ENCODE measurements at places on chromosomes 4 and X. TPM values are rescaled to one million over a fixed set of nuclear protein-coding genes. Genes with fewer than 3 reads are reported as not detected.

Gene CT47C1
- not detected for total RNA-seq

Gene FMR1NB
- not detected for total RNA-seq

Gene MGAT4D
- total RNA-seq, result not detected

Gene ATOH1
- 0.36 TPM for total RNA-seq

Gene UGT2B15
- 2.0 TPM for total RNA-seq

Gene DGKK
- 0.98 TPM for total RNA-seq

- no peaks in the 10 kb centered on the region for H3K36me3 ChIP-seq
- H3K4me3 ChIP-seq, result no peak overlapping the region
- no peaks in the 10 kb centered on the region for H3K27me3 ChIP-seq
- H3K27ac ChIP-seq, result no peak overlapping the region
These were observed 492.1 kb downstream of the PCDH10 start for GRCh38 chr4:133641191-133641590.

DNA sequence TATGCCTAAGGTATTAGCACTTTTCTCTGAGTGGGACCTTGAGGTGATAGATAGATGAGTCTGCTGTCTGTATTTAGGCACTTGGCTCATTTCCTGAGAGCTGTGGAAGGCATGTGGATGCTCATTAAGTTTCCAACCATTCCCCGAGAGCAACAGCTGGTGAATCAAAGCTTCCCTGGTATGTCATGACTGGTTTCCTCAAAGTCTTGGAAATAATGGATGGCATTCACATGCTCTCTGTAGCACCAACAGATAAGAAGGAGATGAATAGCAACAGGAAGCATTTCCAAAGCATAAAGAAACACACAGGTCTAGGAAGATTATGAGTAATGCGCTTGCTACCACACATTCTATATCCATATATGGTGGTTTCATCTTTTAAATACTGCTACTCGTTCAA is 118.3 kb upstream of the ETNPPL start:
- no peak for DNase-seq
- no peaks in the 10 kb centered on the region for H3K36me3 ChIP-seq
- peaks cover 19% of the 10 kb centered on the region for H3K4me1 ChIP-seq
- no peak overlapping the region for H3K27ac ChIP-seq

DNA sequence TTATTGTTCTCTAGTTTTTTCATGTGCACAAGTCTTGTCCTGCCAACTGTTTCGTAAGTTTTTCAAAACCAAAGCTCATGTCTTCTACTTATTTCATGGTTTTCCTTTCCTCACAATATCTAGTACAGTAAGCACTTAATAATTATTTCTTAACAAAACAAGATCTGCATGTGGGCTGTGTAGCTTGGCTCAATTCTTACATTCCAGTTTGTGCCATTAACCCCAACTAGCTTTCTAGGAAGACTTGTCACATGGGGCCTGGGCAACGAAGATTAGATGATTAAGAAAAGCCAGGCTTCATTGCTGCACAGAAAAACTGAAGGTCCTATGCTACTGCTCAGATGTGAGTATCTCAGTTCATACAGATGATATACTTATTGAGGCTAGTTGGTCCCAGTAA is 155.3 kb upstream of the TEX13A start:
- H3K4me1 ChIP-seq, result no peaks in the 10 kb centered on the region
- DNase-seq, result no peak
- no peak overlapping the region for H3K4me3 ChIP-seq
- no peaks in the 10 kb centered on the region for H3K27me3 ChIP-seq

DNA sequence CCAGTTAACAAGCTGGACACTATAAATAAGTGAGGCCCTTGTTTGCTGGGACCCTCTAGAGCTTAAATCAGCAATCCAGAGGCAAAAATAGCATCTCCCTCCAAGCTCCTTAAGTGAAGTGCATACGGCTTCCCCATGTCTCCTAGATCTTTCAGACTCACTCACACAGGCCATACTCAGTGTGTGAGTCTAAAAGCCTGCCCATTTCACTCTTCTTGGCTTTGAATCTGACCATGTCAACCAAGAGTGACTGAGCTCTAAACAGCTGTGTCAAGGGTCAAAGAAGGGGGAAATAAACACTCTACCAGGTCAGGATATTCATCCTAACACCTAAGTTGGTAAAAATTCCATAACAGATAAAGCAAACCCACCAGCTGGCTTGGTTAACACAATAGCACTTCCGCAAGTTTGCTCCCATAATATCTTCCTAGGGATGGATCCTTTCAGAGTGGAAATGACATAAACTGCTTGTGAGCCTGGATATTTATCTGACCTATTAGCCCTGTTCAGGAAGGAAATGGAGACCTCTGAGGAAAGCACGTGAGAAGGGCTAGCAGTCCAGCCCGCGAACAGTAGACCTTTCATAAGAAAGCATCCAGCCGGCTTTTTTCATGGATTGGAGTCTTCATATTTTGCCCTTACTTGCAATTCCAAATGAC is 65.6 kb downstream of the MID1 start:
- peaks cover 4% of the 10 kb centered on the region for H3K4me1 ChIP-seq
- no peak overlapping the region for H3K27ac ChIP-seq
- peaks cover 3% of the 10 kb centered on the region for H3K36me3 ChIP-seq
- H3K4me3 ChIP-seq, result no peak overlapping the region

GRCh38 chrX:2500803-2501558 is at the start of the genes DHRSX and ZBED1:
Gene DHRSX (minus strand): TSS chrX:2500976. CDS start chrX:2500925, 51 bp downstream.
Gene ZBED1 (minus strand): TSS chrX:2500976. CDS start chrX:2490719, 10,257 bp downstream.
- H3K36me3 ChIP-seq, result peaks cover 4% of the 10 kb centered on the region
- peak within 1 kb of the TSS; percentile 79 for H3K4me3 ChIP-seq
- no peaks in the 10 kb centered on the region for H3K27me3 ChIP-seq

DNA sequence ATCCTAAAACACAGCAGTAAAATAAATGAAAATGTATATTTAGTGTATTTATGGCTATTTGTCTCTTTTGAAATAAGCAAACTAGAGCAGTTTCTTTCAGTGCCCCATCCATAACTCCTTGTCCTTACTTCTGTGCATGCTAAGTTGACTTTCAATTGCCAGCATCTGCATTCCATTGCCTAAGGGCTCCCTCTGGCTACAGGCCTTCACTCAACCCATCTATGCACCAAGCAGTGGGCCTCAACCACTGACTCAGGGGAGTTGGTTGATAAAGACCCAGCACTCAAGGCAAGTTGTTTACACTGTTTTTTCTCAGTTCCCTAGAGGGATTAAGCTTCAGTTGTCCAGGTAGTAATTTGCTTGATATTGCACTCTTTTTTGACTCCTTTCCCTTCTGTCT is 265.7 kb downstream of the IQCM start:
- H3K36me3 ChIP-seq, result no peaks in the 10 kb centered on the region
- no peak for DNase-seq
- H3K27ac ChIP-seq, result no peak overlapping the region
- H3K27me3 ChIP-seq, result no peaks in the 10 kb centered on the region
- no peaks in the 10 kb centered on the region for H3K4me1 ChIP-seq

GRCh38 chrX:16826207-16826606 is 39.9 kb downstream of the TXLNG start:
- DNase-seq, result no peak
- H3K4me1 ChIP-seq, result peaks cover 9% of the 10 kb centered on the region
- H3K36me3 ChIP-seq, result peaks cover 16% of the 10 kb centered on the region

- H3K4me1 ChIP-seq, result no peaks in the 10 kb centered on the region
- DNase-seq, result no peak
- peaks cover 7% of the 10 kb centered on the region for H3K27me3 ChIP-seq
- no peaks in the 10 kb centered on the region for H3K36me3 ChIP-seq
- H3K4me3 ChIP-seq, result no peak overlapping the region
These were observed 15.4 kb upstream of the OCIAD1 start for GRCh38 chr4:48815483-48815882.

DNA sequence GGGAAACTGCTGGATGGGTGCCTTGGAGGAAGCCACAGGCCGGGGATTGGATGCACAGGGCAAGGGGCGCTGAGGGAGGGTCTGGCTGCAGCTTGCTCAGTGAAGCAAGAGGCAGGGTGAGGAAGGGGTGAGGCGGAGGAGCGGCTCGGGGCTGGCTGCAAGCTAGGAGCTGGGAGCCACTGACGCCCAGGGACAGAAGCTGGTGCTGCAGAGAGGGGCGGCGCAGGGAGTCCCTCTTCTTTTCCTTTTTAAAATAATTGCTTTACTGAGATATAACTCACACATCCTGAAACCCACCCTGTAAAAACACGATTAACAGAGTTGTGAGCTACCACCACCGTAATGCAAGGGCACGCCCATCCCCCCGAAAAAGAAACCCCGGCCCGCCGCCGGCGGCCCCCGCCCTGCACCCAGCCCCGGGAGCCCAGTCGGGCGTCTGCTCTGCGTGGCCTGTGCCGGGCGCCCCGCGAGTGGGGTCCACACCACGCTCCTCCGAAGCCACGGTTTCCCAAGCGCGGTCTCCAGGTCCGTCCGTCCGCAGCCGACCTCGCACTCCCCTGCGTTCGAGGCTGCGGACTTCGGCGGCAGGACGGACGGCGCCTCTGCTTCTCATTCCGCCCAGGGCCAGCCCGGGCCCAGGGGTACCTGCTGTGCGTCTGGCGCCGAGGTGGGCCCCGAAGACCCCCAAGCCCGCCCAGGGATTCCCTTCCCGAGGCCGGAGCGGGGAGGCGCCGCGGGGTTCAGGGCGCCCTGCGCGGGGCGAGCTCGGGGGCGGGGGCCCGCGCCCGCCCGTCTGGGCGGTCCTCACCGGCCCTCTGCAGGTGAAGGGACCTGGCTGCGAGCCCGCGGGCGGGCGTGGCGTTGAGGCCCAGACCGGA is 866 bp upstream of the UVSSA start:
- no peaks in the 10 kb centered on the region for H3K27me3 ChIP-seq
- peaks cover 28% of the 10 kb centered on the region for H3K4me1 ChIP-seq
- H3K27ac ChIP-seq, result peak overlapping the region; percentile 99
- H3K4me3 ChIP-seq, result peak overlapping the region; percentile 95

DNA sequence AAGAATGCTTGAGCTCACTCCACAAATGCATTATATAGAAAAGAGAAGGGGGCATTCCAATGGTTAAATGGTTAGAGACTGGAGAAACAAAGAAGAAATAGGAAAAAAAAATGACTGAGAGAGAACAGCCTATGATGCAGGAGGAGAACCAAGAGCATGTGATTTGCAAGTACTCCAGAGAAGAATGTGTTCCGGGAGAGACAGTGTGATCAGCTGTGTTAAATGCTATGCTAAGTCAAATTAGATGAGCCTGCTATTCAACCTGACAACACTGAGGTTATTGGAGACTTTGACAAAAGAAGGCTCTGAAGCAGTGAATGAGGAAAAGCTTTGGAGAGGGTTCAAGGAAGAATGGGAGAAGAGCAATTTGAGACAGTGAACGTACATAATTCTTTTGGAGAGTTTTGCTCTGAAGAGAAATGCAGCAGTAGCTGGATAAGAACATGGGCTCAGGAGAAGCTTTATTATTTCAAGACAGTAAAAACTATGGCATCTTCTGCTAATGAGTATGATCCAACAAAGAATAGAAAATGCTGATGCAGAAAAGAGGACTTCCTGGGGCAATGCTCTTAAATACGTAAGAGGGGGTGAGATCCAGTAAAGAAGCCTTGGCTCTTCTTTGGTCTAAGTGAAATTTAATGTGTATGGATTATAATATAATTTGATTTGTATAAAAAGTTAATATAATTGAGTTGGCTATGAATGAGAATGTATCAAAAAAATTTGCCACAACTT is 66.3 kb downstream of the PPP3CA start:
- H3K27me3 ChIP-seq, result no peaks in the 10 kb centered on the region
- H3K4me1 ChIP-seq, result peaks cover 12% of the 10 kb centered on the region
- no peak for DNase-seq
- no peak overlapping the region for H3K4me3 ChIP-seq
- H3K27ac ChIP-seq, result no peak overlapping the region
- peaks cover 7% of the 10 kb centered on the region for H3K36me3 ChIP-seq

GRCh38 chr4:140326395-140326993 is 47.0 kb upstream of the SCOC start:
- H3K36me3 ChIP-seq, result no peaks in the 10 kb centered on the region
- no peak for DNase-seq
- peaks cover 3% of the 10 kb centered on the region for H3K4me1 ChIP-seq
- H3K4me3 ChIP-seq, result no peak overlapping the region

DNA sequence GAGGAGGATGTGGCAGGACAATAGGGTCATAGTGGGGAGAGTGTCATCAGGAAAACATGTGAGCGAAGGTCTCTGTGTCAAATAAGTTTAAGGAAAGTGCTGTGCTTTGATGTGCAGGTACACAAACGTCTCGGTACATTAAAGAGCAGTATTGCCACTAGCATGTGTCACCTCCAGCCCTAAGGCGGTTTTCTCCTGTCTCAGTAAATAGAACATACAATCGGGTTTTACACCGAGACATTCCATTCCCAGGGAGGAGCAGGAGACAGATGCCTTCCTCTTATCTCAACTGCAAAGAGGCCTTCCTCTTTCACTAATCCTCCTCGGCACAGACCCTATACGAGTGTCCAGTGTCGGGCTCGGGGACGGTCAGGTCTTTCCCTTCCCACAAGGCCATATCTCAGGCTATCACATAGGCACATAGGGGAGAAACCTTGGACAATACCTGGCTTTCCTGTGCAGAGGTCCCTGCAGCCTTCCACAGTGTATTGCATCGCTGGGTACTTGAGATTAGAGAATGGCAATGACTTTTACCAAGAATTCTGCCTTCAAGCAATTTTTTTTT is 684.5 kb downstream of the PDHA2 start:
- no peak overlapping the region for H3K4me3 ChIP-seq
- peaks cover 7% of the 10 kb centered on the region for H3K4me1 ChIP-seq
- DNase-seq, result no peak
- H3K27ac ChIP-seq, result no peak overlapping the region

- H3K27me3 ChIP-seq, result peaks cover 3% of the 10 kb centered on the region
- DNase-seq, result no peak
- H3K27ac ChIP-seq, result no peak overlapping the region
These were observed 193.0 kb upstream of the C1QTNF7 start for GRCh38 chr4:15234856-15235126.

GRCh38 chrX:29617276-29617675 is 598.1 kb upstream of the MAGEB2 start:
- H3K27me3 ChIP-seq, result no peaks in the 10 kb centered on the region
- no peaks in the 10 kb centered on the region for H3K36me3 ChIP-seq
- DNase-seq, result no peak
- H3K4me1 ChIP-seq, result no peaks in the 10 kb centered on the region
- no peak overlapping the region for H3K27ac ChIP-seq

GRCh38 chrX:153771415-153772315 is 7.6 kb downstream of the PLXNB3 start:
- H3K36me3 ChIP-seq, result no peaks in the 10 kb centered on the region
- no peak overlapping the region for H3K27ac ChIP-seq
- no peaks in the 10 kb centered on the region for H3K27me3 ChIP-seq

GRCh38 chrX:3609810-3610209 is 103.6 kb downstream of the PRKX start:
- peaks cover 49% of the 10 kb centered on the region for H3K36me3 ChIP-seq
- DNase-seq, result no peak
- no peak overlapping the region for H3K4me3 ChIP-seq
- no peaks in the 10 kb centered on the region for H3K4me1 ChIP-seq

DNA sequence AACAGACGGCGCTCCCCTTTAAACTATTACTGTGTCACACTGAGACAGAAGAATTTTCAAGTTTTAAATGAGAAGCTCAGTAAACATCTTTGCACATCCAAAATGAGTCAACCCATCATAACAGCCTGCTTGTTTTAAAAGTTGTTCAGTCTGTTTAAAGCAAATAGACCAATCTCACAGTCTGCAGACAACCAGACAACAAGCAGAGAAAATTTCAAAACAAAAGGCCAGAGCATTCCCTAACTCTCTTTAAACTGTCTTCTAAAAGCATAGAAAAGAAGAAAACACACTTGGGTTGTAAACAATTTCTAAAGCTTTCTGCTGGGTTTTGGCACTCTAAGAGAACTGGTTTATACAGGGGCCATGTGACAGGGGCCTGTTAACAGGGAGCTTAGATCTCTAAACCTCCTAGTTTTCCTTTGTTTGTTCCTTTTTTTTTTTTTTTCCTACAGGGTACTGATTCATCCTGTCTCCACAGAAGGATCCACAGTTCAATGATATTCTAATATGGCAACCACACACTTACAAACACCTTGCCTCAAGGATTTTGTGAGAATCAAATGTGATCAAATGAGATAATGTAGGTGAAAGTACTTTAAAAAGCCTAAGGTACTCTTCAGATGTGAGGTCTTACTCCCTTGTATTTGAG is 100.8 kb upstream of the MAML3 start:
- H3K36me3 ChIP-seq, result no peaks in the 10 kb centered on the region
- H3K4me3 ChIP-seq, result peak overlapping the region; percentile 14
- H3K4me1 ChIP-seq, result peaks cover 47% of the 10 kb centered on the region
- no peaks in the 10 kb centered on the region for H3K27me3 ChIP-seq
- H3K27ac ChIP-seq, result peak overlapping the region; percentile 33
